ENCODE measurements at places on chromosomes 16 and 17.

- H3K27me3 ChIP-seq = no peaks in the 10 kb centered on the region
- DNase-seq = no peak
- peaks cover 42% of the 10 kb centered on the region for H3K4me1 ChIP-seq
- no peak overlapping the region for H3K4me3 ChIP-seq
Measured at GRCh38 chr16:75092777-75093176, 23.8 kb downstream of the LDHD start.

GRCh38 chr17:52885882-52886281, 727.4 kb upstream of the CA10 start:
- no peak for DNase-seq
- H3K36me3 ChIP-seq = no peaks in the 10 kb centered on the region

DNA sequence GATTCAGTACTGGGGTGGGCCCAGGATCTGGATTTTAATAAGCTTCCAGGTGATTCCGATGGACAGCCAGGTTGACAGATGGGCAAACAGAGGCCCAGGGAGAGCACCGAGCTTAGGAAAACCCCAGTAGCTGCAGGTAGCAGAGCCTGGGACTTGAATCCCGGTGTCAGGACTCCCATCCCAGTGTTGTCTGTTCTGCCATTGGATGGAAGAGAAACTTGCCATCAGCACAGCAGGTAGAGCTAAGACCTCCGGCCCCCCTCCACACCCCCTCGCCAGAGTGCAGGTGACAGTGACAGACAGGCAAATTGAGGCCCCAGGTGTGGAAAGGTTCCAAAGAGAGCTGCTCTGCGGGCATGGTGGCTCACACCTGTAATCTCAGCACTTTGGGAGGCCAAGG, 12.4 kb downstream of the KATNB1 start:
- no peaks in the 10 kb centered on the region for H3K27me3 ChIP-seq
- no peaks in the 10 kb centered on the region for H3K4me1 ChIP-seq
- H3K36me3 ChIP-seq = no peaks in the 10 kb centered on the region
- H3K27ac ChIP-seq = no peak overlapping the region

- H3K36me3 ChIP-seq = no peaks in the 10 kb centered on the region
- DNase-seq = no peak
Measured at GRCh38 chr16:5326395-5326794, 228.8 kb upstream of the EEF2KMT start.

GRCh38 chr17:67751101-67752074, 33.7 kb downstream of the NOL11 start:
- no peak overlapping the region for H3K27ac ChIP-seq
- no peak for DNase-seq
- peaks cover 5% of the 10 kb centered on the region for H3K4me1 ChIP-seq
- H3K27me3 ChIP-seq = no peaks in the 10 kb centered on the region
- H3K36me3 ChIP-seq = peaks cover 12% of the 10 kb centered on the region
- no peak overlapping the region for H3K4me3 ChIP-seq

DNA sequence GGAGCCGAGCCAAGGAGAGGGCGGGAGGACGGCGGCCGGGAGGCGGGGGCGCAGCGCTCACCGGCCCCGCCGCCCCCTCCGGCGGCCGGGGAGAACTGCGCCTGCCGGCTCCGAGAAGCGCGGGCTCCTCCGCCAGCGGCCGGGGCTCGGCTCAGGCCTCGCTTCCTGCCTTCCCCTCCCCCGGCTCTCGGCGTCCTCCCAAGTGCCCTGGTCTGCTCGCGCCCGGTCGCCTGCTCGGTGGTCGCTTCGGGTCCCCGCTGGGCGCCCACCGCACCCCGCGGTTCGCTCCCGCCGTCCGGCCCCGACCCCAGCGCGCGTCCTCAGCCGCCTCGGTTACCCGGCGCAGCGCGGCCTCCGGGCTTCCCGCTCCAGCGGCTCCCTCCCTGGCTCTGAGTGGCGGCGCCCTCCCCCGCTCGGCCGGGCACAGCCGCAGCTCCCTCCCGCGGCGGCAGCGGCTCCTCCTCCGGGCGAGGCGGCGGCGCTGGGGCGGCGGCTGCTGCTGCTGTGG, 313 bp downstream of the UBTF start:
- H3K36me3 ChIP-seq = peaks cover 23% of the 10 kb centered on the region

DNA sequence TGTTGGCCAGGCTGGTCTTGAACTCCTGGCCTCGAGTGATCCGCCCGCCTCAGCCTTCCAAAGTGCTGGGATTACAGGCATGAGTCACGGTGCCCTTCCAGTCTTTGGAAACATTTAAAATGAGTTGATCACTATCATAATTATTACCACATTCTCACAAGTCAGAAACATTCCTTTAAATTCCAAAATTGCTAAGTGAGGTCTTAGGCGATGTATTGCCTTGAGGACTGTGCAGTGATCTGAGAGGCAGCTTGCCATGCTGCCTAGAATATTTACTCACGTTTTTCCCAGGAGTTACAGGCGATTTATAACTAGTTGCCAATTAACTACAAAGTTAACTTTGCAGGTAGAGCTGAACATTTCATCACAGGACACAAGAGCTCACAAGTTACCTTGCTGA, 5.7 kb upstream of the ATXN1L start:
- H3K27ac ChIP-seq = no peak overlapping the region
- H3K36me3 ChIP-seq = no peaks in the 10 kb centered on the region
- no peaks in the 10 kb centered on the region for H3K4me1 ChIP-seq
- H3K4me3 ChIP-seq = no peak overlapping the region

GRCh38 chr17:10290041-10290440, 82.8 kb downstream of the MYH13 start:
- peak; percentile 49 for DNase-seq
- H3K4me3 ChIP-seq = no peak overlapping the region
- H3K4me1 ChIP-seq = peaks cover 12% of the 10 kb centered on the region
- no peaks in the 10 kb centered on the region for H3K27me3 ChIP-seq
- no peaks in the 10 kb centered on the region for H3K36me3 ChIP-seq

GRCh38 chr16:4404247-4404966, 12.0 kb downstream of the CORO7 start:
- no peak overlapping the region for H3K4me3 ChIP-seq
- H3K4me1 ChIP-seq = peaks cover 6% of the 10 kb centered on the region
- H3K27ac ChIP-seq = no peak overlapping the region
- H3K36me3 ChIP-seq = peaks cover 30% of the 10 kb centered on the region
- H3K27me3 ChIP-seq = no peaks in the 10 kb centered on the region

GRCh38 chr17:2937331-2938003, 125.9 kb downstream of the OR1D5 start:
- no peak for DNase-seq
- peaks cover 10% of the 10 kb centered on the region for H3K4me1 ChIP-seq
- no peak overlapping the region for H3K4me3 ChIP-seq
- no peaks in the 10 kb centered on the region for H3K27me3 ChIP-seq
- no peaks in the 10 kb centered on the region for H3K36me3 ChIP-seq

GRCh38 chr17:2024572-2025219, 438 bp downstream of the RTN4RL1 start:
- peak overlapping the region; percentile 58 for H3K27ac ChIP-seq
- DNase-seq = no peak
- H3K4me1 ChIP-seq = peaks cover 37% of the 10 kb centered on the region
- no peaks in the 10 kb centered on the region for H3K36me3 ChIP-seq
- no peaks in the 10 kb centered on the region for H3K27me3 ChIP-seq
- peak overlapping the region; percentile 64 for H3K4me3 ChIP-seq

DNA sequence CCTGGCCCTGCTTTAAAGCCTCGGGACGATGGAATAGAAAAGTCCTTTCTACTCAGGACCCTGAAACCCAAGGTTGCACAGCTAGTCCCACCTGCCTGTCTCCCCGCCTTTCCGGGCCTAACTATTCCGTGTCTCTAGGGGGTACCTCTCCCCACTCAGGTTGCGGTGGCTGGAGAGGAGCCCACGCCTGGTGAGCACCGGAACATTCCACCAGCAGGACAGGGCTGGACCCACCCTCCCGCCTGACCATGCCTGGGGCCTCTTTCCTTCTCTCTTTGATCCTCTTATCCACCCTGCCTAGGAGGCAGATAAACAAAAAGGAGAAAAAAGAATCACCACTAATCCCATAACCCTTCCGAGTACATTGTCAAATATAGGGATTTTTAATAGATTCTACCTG, 10.9 kb downstream of the LLGL2 start:
- no peak overlapping the region for H3K27ac ChIP-seq
- no peak for DNase-seq
- no peak overlapping the region for H3K4me3 ChIP-seq
- peaks cover 7% of the 10 kb centered on the region for H3K4me1 ChIP-seq
- no peaks in the 10 kb centered on the region for H3K36me3 ChIP-seq

DNA sequence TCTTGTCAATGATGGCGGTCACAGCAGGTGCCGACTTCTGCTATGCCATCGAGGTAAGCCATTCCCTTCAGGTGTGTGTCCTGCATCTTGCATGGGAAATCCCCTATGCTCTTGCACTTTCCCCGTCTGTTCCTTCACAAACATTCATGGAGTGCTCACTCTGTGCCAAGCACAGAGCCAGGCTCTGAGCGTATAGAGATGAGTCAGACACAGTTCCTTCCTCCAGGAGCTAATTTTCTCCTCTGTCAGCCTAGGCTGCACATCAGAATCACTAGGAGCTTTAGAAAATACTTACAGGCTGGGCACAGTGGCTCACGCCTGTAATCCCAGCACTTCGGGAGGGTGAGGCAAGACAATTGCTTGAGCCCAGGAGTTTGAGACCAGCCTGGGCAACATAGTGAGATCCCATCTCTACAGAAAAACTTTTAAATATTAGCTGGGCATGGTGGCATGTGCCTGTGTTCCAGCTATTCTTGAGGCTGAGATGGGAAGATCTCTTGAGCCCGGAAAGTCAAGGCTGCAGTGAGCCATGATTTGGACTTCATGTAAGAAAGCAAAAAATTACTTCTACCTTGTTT, 14.1 kb downstream of the PRMT7 start:
- no peaks in the 10 kb centered on the region for H3K4me1 ChIP-seq
- peaks cover 27% of the 10 kb centered on the region for H3K36me3 ChIP-seq
- no peak overlapping the region for H3K4me3 ChIP-seq
- no peak for DNase-seq
- no peak overlapping the region for H3K27ac ChIP-seq
